ENCODE measurements at places on chromosomes 6 and 20.

GRCh38 chr6:15430931-15431405 is 185.1 kb downstream of the JARID2 start:
- no peak for DNase-seq

- no peak for DNase-seq
Observed at GRCh38 chr6:128078276-128078675, 177.4 kb upstream of the THEMIS start.

DNA sequence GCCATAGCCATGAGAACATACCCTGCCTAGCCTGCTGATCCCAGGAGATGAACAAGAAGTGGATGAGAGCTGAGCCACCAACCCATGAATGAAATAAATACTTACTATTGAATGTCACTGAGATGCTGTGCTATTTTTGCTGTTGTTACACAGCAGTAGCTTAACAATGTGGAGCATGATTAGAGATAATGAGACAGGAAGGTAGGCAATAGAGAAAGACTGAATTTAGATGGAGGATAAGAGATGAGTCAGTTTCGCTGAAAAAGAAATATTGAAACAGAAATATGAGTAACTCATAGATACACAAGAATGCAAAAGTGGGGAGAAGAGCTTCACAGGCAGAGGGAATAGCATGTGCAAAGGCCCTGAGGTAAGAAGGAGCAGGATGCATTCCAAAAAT is 94.9 kb upstream of the TOP1 start:
- DNase-seq, result no peak

DNA sequence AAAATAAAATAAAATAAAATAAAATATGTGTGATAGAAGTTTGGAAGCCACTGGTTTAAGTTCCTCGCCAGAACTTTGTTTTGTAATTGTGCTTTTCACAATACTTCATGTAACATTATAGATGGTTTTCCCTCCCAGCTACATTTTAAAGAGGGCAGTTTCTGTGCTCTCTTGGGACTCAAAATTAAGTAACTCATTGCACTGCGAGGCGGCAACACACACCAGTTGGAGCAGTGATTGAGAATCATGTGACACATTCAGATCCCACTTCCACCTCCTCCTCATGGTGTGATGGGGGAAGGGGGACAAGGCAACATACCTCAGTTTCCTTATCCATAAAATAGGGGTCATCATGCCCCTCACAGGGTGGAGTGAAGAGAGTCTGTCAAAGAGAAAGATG is 7.5 kb downstream of the C2 start:
- DNase-seq, result no peak

- peak; percentile 46 for DNase-seq
Observed at GRCh38 chr6:2124260-2124709, 121.1 kb downstream of the GMDS start.

- peak; percentile 25 for DNase-seq
Observed at GRCh38 chr20:49186535-49187329, 1.4 kb downstream of the STAU1 start.

DNA sequence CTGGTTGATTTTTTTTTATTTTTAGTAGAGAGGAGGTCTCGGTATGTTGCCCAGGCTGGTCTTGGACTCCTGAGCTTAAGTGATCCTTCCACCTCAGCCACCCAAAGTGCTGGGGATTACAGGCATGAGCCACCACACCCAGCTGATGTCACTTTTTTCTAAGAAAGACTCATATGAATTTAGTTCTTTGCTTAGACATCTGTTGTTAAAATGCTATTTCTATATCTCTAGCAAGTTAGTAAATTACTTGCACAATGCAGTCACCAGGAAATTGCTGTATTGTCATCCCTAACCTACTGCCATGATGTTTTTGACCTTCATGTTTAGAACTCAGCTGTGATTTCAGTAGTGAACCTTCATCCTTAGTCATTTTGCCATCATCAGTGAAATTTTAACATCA is 5.7 kb downstream of the KDM1B start:
- no peak for DNase-seq

- DNase-seq, result no peak
Observed at GRCh38 chr6:28712982-28713381, 187.3 kb downstream of the GPX5 start.

GRCh38 chr20:2005359-2005758 is 11.5 kb upstream of the PDYN start:
- peak; percentile 35 for DNase-seq

GRCh38 chr6:139996253-139996834 is 621.9 kb upstream of the CITED2 start:
- DNase-seq, result no peak

GRCh38 chr6:56771929-56772607 is 129.4 kb upstream of the DST start:
- no peak for DNase-seq

GRCh38 chr6:24458134-24458533 is 31.2 kb downstream of the GPLD1 start:
- no peak for DNase-seq

DNA sequence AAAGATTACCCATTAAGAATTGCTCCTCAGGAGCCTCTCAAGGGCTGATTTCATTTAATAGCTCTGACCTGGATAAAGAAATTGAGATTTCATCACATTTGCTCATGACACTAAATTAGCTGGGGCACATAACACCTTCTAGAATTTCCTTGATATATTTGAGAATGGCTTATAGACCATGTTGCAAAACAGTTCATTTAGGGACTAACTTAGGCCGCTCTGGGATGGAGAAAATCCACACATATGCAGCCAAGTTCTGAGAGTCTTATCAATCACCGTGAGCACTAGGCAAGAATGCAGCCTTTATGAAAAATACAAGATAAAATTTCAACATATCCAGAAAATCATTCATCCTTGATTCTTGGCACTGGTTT is 91.0 kb upstream of the MCHR2 start:
- DNase-seq, result peak; percentile 50

GRCh38 chr6:74871757-74872156 is 334.1 kb downstream of the COL12A1 start:
- DNase-seq, result peak; percentile 93

DNA sequence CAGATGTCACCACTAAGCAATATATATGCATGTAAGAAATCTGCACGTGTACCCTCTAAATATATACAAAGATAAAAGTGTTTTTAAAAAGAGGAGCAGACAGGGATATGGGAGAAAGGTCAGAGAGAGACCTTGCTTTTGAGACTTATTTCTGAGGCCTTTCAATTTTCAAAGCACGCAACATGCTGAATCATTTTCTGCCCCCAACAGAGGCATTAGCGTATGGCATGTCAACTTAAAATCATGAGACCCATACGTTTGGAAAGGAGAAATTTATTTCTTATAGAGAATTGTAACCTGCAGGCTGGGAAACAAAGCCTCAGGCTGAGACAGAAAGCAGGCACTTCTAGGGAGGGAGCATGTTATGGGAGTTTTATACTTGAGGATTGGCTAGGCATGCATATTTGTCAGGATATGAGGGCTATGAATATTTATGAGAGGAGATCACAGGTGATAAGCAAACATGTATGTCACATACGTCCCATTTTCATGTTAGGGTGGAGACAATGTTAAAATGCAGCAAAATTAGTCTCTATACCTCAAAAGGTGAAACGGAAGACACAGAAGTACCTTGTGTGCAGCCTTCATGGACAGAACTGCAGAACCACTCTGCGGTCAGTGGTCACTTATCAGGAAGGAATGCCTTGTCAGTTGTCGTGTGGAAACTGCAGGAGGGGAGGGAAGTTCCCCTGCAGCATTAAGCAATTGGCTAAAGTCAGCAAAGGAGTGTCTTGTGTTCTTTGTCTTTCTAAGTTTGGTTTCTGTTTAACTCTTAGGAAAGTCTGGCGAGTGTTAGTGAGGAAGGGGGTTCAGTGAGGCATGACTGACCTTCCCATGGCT is 6.3 kb upstream of the GABRR2 start:
- DNase-seq, result no peak

GRCh38 chr20:38121741-38122140 is 43.3 kb downstream of the TGM2 start:
- no peak for DNase-seq

DNA sequence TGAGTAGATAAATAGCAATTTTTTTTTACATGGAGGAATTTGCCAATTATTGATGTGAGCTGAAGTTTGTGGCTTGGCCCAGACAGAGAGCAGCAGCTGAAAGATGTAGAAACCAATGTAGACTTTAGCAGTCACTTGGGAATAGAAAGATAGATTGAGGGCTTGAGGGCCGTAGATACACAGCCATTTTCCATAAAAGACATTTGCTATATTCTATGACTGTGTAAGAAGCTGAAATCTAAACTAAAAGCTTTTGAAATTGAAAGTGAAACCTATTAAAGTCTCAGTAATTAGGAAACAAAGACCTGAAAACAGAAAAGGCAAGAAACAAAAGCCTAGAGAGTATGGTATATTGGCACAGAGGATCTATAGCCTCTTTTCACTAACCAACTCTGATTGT is 332.7 kb downstream of the CENPW start:
- DNase-seq, result peak; percentile 82

DNA sequence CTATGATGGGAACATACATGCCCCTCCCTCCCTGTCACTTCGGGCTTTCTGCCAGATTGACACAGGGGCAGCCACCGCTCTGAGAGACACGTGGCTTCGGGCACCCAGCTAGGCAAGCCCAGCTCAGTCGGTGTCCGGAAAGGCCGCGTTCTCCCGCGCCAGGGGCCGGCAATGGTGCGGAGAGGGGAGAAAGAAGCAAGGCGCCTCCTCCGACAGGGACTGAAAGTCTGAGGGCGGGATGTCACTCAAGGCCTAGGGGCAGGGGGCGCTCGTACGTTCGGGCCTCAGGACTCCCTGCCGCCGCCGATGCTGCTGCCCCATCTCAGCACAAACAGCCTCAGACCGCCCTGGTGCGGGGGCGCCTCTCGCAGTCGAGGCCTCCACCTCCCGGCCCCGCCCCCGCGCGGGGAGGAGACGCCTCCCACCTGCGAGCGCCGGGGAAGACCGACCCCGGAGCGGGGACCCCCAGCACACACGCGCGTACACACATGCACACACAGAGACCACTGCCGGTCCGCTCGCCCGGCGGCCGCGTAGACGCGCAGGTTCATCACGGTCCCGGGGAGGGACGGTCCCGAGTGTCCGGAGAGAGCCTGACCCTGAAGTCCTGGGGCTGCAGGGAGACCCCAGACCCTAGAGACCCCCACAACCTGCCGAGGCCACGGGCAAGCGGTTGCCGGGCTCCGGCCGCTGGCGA is 1.9 kb downstream of the GRM4 start:
- DNase-seq, result peak; percentile 11

- peak; percentile 62 for DNase-seq
Observed at GRCh38 chr6:40796260-40797221, 209.4 kb upstream of the LRFN2 start.

DNA sequence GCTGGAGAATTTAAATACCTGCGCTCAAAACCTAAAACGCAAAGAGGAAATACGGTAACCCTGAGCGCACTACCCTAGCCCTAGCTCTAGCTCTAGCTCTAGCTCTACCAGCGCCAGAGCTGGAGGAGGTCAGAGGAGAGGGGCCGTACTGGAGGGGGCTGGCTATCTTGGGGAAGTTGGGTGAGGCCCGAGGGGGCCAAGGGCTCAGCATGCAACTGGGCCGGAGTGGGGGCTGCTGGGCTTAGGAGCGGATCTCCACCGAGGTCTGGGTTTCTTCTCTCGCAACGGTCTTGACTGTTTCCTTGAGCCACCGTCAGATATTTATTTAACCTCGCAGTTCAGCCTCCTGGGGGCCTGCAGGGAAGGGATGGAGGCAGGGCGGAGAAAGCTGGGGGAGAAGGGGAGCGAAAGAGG is 91.0 kb downstream of the NCR2 start:
- no peak for DNase-seq

DNA sequence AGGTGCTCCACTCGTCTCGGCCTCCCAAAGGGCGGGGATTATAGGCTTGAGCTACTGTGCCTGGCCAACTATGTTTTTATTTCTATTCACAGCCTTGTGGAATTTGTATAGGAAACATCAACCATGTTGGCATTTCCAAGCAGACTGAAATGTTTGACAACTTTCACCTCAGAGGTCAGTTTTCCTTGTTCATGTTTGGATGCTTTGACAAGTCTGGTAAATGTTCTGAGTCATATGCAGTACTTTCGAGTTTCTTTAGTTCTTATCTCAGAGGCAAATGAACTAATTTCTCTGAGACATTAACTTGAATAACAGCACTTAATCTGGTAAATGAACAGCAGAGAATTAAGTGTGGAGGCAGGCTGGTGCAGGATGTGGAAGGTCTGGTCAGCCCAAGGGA is 373.4 kb upstream of the SYNCRIP start:
- no peak for DNase-seq

DNA sequence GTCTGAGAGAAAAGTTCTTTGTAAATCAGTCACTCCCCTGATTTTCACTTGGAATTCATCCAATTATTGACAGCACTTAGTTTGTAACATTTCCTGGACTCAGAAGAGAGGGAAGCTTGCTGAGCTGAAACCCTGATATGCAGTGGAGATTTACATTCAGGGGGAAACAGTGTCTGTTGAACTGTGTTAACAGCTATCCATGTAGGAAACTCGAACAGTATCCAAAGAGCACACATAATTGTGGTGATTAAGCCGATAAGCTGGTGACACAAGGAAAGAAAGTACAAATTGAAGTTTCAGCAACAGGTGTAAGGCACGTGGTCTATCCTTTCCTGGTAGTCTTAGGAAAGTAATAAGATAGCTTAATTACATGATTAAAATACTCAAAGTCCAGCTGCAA is 78.1 kb upstream of the FLRT3 start:
- no peak for DNase-seq

DNA sequence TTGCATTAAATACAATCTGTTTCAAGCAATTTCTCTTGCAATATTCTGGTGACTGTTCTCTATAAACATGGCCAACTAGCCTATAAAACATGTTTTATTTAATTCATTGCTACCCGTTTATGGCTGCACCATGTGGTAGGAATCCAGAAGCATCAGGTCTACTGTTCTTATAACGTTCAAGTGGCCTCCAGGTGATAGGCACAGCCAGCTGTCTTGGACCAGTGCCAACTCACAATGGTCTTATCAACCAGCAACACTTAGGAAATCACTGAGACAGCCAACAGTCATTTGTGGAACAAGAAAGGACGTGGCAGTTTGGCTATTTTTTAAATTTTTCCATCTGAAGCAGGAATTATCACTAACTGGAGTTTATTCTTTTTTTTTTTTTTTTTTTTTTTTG is 193.6 kb downstream of the NKAIN2 start:
- no peak for DNase-seq

DNA sequence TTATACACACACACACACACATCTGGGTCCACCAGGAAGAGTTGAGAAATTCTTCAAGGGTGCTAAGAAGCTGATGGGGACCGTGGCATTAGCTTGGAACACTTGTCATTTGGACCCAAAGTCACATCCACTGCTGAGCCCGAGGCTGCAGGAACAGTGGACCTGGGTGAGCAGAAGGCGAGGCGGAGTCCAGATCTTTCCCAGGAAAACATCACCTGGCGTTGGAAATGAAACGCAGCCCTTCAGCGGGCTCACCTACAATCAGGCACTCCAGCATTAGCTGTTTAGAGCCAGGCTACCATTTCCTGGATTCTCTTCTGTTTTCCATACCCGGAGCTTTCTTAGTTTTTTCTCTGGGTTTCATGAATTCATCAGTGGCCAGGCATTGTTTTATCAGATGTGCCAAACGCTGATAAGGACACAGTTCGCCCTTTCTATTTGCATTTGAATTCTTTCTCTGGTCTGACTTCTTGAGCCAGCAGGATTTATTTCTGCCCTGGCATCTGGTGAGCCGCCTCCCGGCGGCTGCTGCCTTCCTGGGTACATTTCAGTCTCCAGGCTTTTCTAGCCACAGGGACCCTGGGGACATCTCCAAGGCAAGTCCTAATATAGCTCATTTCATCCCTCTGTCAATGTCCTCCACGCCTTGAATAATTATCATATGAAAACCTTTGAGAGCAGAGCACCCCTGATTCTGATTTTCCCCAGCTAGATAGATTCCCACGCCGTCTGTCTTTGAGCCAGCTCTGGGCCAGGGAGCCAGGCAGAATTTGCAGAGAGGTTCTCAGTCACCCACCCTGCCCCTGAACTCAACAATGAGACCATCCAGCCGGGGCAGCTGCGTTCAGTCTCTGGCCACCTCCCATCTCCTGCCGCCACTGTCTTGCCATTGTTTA is 170.9 kb downstream of the TTLL2 start:
- no peak for DNase-seq

Data from fibroblast of skin of abdomen (primary cell).